ENCODE measurements at places on chromosomes 7 and 10. TPM values are rescaled to one million over a fixed set of nuclear protein-coding genes. Genes with fewer than 3 reads are reported as not detected.

DNA sequence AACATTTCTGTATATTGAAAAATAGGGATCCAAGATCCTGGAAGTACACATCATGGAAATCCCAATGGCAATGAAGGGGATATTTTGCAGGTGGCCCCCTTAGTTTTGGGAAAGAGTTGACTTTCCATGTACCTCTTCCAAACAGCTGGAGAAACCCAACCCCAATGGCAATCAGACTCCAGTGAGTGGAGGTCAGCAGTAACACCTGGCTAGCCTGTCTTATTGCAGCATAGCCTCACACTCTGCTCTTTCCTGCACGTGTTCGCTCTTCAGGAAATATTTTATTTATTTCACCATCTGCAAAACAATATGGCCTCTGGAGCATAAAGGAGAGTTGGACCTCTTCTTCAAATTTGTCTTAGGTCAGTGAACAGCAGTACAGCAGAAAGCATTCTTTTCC lies 340.0 kb upstream of the NRP1 start:
- no peak overlapping the region for H3K4me3 ChIP-seq
- H3K27me3 ChIP-seq, result no peaks in the 10 kb centered on the region
- no peak overlapping the region for H3K27ac ChIP-seq
- no peaks in the 10 kb centered on the region for H3K4me1 ChIP-seq
- no peaks in the 10 kb centered on the region for H3K36me3 ChIP-seq

- no peaks in the 10 kb centered on the region for H3K27me3 ChIP-seq
- no peak overlapping the region for H3K27ac ChIP-seq
- H3K36me3 ChIP-seq, result peaks cover 20% of the 10 kb centered on the region
- peaks cover under 1% of the 10 kb centered on the region for H3K4me1 ChIP-seq
These were observed 108.5 kb downstream of the SND1 start for GRCh38 chr7:127760436-127761031.

GRCh38 chr7:90404777-90405176 lies 1.5 kb downstream of the CLDN12 start:
- H3K4me1 ChIP-seq, result 0 out of 2 replicates have a peak, but pooled peaks cover 3% of the 10 kb centered on the region
- no peak overlapping the region for H3K4me3 ChIP-seq
- H3K27ac ChIP-seq, result no peak overlapping the region
- H3K27me3 ChIP-seq, result no peaks in the 10 kb centered on the region
- H3K36me3 ChIP-seq, result peaks cover 28% of the 10 kb centered on the region
- no peak for DNase-seq

DGKI gene
- total RNA-seq, result not detected

GRCh38 chr7:1473864-1474512 lies 14.7 kb upstream of the MICALL2 start:
- peaks cover 85% of the 10 kb centered on the region for H3K36me3 ChIP-seq
- no peak overlapping the region for H3K4me3 ChIP-seq
- DNase-seq, result peak; percentile 93
- peaks cover 2% of the 10 kb centered on the region for H3K4me1 ChIP-seq
- no peak overlapping the region for H3K27ac ChIP-seq

ZNF277 gene
- 20.3 TPM for total RNA-seq

DNA sequence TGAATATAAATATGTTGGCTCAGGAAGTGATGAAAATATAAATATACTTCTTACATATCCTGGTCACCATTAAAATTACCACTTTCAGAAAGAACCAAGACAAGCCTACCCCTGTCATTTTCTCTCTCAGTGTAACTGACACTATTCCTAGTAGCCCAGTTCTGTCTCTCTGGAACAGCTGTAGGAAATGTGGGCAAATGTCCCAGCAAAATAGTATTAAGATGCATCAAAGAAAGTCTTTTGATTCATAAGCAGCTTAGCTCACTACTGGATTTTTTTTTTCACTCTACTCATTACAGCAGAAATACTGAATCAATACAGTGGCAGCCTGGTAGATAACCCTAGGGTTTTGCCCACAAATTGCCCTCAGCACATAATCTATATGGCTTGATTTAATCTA lies 290.9 kb downstream of the DNAJB9 start:
- no peaks in the 10 kb centered on the region for H3K27me3 ChIP-seq
- H3K4me3 ChIP-seq, result no peak overlapping the region
- DNase-seq, result no peak
- H3K27ac ChIP-seq, result no peak overlapping the region
- H3K4me1 ChIP-seq, result no peaks in the 10 kb centered on the region
- no peaks in the 10 kb centered on the region for H3K36me3 ChIP-seq

DNA sequence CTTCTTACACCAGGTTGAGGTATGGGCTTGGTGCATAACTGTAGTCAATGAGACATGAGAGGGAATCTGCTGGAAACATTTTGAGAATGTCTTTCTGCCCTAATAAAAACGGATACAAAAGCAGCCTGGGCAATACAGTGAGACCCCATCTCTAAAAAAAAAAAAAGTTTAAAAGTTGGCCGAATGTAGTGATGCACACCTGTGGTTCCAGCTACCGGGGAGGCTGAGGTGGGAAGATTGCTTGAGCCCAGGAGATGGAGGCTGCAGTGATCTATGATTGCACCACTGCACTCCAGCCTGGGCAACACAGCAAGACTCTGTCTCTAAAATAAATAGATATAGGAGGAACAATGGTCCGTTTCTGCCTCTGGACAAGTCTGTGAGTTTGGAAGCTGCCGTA lies 81.5 kb upstream of the FAM171A1 start:
- H3K4me1 ChIP-seq, result peaks cover 62% of the 10 kb centered on the region
- H3K27me3 ChIP-seq, result no peaks in the 10 kb centered on the region
- peak overlapping the region; percentile 87 for H3K27ac ChIP-seq

DNA sequence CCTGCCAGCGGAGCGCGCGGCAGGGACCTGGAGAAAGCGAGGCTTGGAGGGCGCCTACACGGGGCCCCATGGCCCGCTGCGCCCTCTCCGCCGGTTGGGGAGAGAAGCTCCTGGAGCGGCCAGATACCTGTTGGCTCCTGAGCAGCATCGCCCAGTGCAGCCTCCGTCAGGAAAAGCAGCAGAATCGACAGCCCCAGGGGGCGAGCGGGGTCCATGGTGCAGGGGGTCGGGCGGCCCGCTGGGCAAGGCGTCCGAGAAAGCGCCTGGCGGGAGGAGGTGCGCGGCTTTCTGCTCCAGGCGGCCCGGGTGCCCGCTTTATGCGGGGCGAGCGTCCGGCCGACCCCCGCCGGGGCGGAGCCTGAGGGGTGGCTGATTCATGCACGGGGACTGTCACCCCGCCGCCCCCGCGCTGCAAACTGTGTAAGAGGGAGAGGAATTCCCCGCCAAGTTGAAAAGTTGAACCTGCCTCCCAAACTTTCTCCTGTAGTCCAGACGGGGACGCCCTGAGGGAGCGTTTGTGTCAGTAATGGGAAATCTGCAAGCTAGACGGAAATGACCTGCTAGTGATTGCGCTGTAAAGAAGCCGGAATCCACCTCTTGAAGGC lies at the start of gene TFPI2:
Gene TFPI2 (minus strand): TSS at position 290 of the 605 bp plus-strand sequence. CDS start 75 bp downstream, at position 215.
- peaks cover 14% of the 10 kb centered on the region for H3K27me3 ChIP-seq
- peak; percentile 12 for DNase-seq
- H3K4me3 ChIP-seq, result no peak within 1 kb of the TSS
- no peaks in the 10 kb centered on the region for H3K36me3 ChIP-seq
- no peaks in the 10 kb centered on the region for H3K4me1 ChIP-seq

BBS9 gene
- total RNA-seq, result 3.1 TPM

DNA sequence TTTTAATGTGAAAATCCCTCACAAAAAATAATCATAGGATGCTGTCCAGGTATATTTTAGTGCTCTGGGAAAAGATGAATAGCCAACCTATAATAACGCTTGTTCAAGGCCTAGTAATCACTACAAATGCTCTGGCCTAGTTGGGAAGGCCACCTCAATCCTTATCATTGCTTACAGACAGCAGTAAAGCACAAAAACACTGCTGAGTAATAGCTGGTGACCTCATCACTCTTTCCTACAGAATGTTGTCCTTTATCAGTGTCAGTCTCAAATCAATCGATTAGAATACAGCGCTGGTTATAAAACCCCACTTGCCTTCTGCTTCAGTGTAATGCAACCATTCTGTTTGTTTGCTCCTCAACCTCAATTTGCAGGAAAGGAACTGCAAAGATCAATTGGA lies 72.6 kb upstream of the STEAP1 start:
- no peaks in the 10 kb centered on the region for H3K36me3 ChIP-seq
- no peaks in the 10 kb centered on the region for H3K27me3 ChIP-seq
- H3K4me1 ChIP-seq, result no peaks in the 10 kb centered on the region

DNA sequence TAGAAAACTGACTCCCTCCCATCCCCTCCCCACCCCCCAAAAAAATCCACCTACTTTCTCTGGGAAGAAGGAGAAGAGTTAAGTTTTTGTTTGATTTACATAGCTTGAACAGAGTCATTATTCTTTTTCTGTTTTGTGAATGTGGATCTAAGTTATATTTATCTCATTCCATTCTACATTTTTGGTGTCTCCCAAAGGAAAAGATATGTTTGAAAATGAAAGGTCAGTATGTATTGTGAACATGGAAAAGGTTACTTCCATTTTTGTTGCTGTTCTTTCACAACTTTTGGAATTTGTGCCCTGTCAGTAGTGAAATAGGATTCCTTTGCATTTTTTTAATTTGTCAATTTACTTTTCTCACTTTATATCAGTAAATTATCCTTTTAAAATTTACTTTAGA lies 547.9 kb downstream of the SUGCT start:
- H3K27me3 ChIP-seq, result no peaks in the 10 kb centered on the region
- no peak for DNase-seq
- no peak overlapping the region for H3K27ac ChIP-seq
- no peaks in the 10 kb centered on the region for H3K36me3 ChIP-seq

GARIN1A gene
- total RNA-seq, result not detected

Measured in K562 (cell line).